ENCODE measurements at places on chromosomes 1 and 21.

DNA sequence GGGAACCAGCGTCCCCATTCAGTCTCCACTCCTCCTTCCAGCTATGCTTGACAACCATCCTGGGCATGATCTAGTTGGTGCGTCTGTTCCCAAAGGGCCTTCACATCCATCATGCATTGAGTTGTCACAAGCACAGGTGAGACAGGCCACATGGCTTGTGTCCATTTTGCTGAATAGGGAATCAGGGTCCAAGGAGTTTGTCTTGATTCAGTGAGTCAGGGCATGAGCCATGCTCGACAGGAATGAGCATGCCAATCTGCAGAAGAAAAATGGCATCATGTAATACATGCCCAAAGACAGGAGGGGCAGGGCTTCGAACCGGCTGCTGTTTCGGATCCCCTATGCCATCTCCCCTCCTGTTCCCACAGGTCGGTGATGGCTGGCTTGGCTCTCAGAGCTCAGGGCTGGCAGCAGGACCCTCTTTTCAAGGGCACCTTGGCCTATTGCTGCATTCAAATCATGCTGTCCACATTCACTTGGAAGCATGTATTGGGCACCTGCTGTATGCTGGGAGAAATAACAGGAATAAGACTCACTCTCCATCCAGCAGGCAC, 44.5 kb downstream of the PKP1 start:
- no peak for DNase-seq

GRCh38 chr1:167493372-167493771, 25.0 kb downstream of the CD247 start:
- no peak for DNase-seq

GRCh38 chr1:156963621-156964020, 43.2 kb downstream of the LRRC71 start:
- no peak for DNase-seq

DNA sequence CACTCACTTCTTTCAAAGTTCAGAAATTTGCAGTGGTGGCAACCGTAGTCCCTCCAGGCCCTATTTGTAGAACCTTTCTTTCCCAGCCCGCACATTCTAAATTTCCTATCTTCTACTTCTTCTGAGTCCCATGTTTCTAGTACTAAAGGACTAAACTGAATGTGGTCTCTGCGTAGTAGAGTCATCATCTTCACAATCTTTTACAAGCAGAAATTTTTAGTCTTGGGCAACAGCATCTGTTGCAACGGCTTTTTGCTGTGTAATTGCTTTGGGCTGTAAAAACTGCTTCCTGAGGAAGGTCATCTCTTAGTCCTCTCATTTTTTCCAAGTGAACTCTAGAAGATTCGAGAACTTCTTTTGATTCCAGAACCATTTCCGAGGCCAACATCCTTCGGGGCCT, 23.9 kb downstream of the VAV3 start:
- no peak for DNase-seq

DNA sequence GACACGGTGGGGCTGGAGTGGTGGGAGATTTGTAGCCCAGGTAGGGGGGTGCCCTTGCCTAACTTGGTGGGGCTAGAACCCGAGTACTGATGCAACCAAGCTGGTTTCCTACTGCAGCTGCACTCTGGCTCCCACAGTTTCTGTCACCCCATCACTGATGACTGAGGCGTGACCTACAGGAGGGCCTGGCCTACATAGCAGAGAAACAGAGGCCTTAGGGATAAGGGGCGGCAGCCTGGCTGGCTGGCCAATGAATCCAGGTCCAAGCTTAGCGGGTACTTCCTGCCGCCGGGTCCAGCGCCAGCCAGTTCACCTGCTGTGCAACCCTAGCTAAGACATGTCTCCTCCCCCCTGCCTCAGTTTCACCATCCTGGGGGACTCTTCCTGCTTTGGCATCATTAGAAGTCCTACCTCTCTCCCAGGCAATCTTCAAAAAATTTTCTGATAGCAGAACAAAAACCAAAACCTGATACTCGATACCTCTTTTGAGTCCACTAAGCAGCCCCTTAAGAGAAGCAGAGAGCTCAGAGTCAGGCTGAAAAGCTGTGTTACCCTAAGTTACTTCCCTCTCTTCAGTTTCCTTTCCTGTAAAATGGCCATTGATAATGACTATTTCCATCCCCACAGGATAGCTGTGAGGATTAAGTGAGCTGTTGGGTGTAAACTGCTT, 27.3 kb upstream of the RNF19B start:
- DNase-seq, result no peak

DNA sequence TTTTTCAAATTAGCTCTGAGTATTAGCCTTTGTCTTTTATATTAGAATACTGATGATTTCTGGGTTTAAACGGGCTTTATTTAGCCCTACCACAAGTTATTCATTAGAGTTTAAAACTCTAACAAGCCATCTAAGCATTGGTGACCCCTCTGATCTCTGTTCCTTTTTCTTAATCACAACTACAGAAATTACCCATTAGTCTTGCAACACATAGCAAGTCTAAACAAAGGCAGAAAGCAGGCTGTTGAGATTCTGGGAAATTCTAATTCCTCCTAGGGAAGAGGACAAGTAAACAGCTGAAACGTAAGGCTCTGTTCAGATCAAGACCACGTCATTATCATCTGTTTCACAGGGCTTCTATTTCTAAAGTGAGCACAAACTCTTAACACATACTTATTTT, 491.2 kb upstream of the ZRANB2 start:
- DNase-seq, result no peak

GRCh38 chr1:201760516-201760915, 68.4 kb upstream of the IPO9 start:
- no peak for DNase-seq

- DNase-seq, result no peak
Measured at GRCh38 chr1:232521660-232522059, 108.3 kb downstream of the SIPA1L2 start.

- no peak for DNase-seq
Measured at GRCh38 chr1:17224434-17224833, 19.5 kb downstream of the PADI1 start.

- no peak for DNase-seq
Measured at GRCh38 chr1:204434116-204434755, 22.6 kb upstream of the PPP1R15B start.

DNA sequence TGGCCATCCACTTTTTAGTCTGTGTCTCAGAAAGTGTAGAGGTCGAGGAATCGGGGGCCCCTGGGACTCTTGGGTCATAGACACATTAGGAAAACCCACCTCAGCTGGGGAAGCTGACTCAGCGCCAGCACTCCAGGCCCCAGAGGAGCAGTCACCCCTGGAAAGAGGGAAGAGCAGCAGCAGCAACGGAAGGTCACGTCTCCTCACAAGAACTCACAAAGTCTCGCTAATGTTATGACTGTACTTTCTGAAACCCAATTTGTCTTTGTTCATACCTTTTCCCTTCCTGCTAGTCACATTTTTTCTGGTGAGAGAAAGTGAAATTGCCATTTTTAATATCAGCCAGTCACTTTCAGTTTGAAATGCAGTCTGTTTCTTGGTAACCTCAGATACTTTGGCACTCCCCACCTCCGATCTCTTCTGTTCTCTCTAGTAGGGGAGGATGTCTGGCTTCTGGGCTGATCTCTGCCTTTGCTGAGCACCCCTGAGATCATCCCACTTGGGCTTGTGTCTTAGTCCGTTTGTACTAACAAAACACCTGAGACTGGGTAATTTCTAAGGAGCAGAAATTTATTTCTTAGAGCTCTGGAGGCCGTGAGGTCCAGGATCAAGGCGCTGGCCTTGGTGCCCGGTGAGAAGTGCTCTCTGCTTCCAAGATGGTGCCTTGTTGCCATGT, 6.0 kb upstream of the NLRP3 start:
- peak; percentile 7 for DNase-seq

DNA sequence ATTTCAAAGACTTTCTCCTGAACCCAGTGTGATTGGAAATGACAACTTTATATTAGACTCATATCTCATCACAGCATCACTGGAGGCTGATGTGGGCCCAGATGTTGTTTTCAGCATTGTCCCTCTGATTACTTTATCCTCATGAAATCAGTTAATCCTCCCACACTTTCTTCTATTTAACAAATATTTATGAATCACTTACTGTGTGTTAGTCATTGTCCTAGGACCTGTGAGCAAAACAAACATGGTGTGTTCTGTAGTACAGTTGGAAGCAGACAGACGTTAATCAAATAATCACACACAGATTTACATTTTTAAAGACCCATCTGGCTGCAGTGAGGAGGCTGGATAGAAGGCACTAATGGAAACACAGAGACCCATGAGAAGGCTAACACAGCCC, 383.7 kb downstream of the PRDM2 start:
- DNase-seq, result no peak

DNA sequence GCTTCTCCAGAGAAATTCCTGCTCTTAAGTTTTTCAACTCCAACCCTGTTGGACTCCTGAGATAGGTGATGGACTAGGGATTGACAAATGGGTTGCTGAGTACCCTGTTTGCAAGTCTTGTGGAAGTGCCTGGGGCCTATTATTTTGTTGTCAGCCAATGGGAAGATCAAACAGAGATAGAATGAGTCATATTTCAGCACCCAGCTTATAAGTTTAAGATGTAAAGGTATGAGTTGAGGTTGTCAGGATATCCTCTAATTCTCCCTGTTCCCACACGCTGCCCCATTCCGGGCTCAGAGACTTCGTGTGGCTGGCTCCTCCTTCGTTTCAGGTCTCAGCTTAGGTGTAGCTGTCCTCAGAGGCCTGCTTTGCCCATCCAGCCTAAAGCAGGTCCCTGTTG, 91.8 kb downstream of the CENPF start:
- no peak for DNase-seq

DNA sequence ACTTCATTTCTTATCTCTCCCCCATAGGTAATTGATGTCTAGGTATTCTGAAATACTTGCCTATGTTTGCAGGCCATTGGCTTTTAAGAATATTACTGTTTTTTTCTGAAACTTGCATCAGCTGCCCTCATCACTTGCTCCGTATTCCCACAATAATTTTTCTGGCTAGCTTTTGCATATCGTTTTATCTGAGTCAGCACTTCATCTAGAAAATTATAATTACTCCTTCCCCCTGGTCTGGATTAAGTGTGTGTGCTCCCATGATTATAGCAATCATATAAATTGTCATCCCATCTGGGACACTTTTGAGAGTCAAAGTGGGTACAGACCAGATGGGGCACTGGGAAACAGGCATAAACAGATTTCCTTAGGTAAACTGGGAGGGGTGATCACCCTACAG, 583.2 kb upstream of the B3GALT2 start:
- no peak for DNase-seq

GRCh38 chr1:48266576-48266975, 44.1 kb downstream of the SLC5A9 start:
- no peak for DNase-seq

GRCh38 chr1:101150266-101150665, 86.6 kb upstream of the S1PR1 start:
- no peak for DNase-seq

DNA sequence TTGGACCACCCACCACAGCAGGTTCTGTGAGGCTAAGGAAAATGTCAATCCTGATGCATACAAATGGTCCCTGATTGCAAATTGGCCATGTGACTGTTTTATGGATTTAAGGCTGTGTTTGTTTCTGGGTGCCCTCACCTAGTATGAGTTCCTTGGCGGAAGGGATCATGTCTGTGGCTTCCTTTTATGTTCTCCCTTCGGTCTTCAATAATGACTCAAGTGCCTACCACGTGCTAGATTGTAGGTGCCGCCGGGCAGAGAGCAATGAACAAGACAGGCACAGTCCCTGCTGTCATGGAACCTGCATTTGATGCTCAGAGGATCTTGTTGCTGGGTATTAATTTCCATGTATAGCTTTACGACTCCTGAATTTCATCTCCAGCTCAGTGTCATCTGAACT, 9.8 kb upstream of the VWA5B1 start:
- DNase-seq, result no peak

- DNase-seq, result no peak
Measured at GRCh38 chr21:33924766-33925100, 9.1 kb upstream of the ATP5PO start.

DNA sequence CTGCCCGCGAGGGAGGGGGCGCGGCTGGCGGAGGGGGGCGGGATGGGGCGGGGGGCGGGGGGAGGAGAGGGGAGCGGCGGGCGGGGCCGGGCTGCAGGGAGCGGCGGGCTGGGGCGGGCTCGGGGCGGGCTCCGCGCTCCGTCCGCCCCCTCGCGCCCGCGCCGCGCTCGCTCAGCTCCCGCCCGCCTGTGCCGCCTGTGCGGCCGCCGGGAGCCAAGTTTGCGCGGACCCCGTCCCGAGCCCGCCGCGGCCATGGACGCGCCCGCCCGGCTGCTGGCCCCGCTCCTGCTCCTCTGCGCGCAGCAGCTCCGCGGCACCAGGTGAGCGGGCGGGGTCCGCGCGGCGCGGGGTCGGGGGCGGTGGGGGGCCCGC, at the start of gene GABRD:
Gene GABRD (plus strand): TSS at position 174 of the 372 bp plus-strand sequence. CDS start 79 bp downstream, at position 253.
- DNase-seq, result no peak

- DNase-seq, result no peak
Measured at GRCh38 chr1:247330548-247331171, 1.0 kb downstream of the ZNF496 start.

GRCh38 chr1:202304375-202304774, 37.4 kb downstream of the UBE2T start:
- no peak for DNase-seq

- DNase-seq, result no peak
Measured at GRCh38 chr1:203127666-203128430, at the start of gene ADORA1. ADORA1 (plus strand) TSS chr1:203127726; CDS start chr1:203128842, 1,116 bp downstream.

DNA sequence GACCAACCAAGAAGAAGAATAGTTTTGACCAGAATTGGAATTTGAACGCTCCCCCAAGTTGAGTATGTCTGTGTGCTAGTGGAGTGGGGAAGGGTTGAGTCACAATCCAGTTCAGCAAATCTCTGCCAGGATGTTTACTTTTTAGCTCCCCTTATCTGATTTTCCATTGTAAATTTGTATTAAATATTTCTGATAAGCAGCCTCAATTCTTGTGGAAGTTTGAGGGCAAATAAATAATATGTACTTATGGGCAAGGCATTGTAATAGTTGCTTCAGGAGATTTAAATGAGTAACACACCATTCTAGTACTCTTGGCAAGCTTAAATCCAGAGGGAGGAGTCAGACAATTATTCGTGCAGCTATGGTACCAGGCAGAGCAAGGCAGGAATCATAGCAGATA, 14.4 kb downstream of the CXADR start:
- DNase-seq, result no peak
